ENCODE measurements at places on chromosomes 6 and 20. TPM values are rescaled to one million over a fixed set of nuclear protein-coding genes. Genes with fewer than 3 reads are reported as not detected.

TRERF1 gene
- 47.9 TPM for total RNA-seq

LPA gene
- total RNA-seq = not detected

ARFGEF3 gene
- total RNA-seq = 0.22 TPM

SOX18 gene
- 1.3 TPM for total RNA-seq

OLIG3 gene
- total RNA-seq = not detected

B3GAT2 gene
- total RNA-seq = 0.02 TPM

UNC93A gene
- not detected for total RNA-seq

GRCh38 chr6:36285797-36286196, 15.9 kb downstream of the PNPLA1 start:
- peaks cover 23% of the 10 kb centered on the region for H3K27me3 ChIP-seq
- H3K27ac ChIP-seq = no peak overlapping the region
- H3K4me3 ChIP-seq = no peak overlapping the region

DNA sequence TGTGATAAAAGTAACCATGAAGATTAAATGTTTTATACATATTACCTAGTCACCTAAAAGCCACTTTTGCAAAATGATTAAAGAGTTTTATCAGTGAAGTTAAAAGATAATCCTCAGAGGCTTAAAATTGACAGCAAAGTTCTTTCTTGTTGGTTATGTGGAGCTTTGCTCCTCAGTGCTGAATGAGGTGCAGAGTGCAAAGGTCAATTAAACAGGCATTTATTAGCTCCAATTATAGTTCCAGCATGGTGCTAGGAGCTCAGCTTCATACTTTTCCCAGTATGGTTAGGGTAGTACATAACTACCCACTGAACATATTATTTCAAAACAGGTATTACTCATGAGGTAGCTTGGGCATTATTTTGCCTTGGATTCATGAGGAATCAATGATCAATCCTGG, 414.0 kb upstream of the RUNX2 start:
- H3K27me3 ChIP-seq = no peaks in the 10 kb centered on the region
- H3K4me3 ChIP-seq = no peak overlapping the region
- no peak for DNase-seq

GRCh38 chr20:13333036-13333435, 112.0 kb downstream of the ISM1 start:
- H3K27me3 ChIP-seq = no peaks in the 10 kb centered on the region
- H3K36me3 ChIP-seq = no peaks in the 10 kb centered on the region
- no peak overlapping the region for H3K27ac ChIP-seq
- H3K4me1 ChIP-seq = peaks cover 28% of the 10 kb centered on the region

DNA sequence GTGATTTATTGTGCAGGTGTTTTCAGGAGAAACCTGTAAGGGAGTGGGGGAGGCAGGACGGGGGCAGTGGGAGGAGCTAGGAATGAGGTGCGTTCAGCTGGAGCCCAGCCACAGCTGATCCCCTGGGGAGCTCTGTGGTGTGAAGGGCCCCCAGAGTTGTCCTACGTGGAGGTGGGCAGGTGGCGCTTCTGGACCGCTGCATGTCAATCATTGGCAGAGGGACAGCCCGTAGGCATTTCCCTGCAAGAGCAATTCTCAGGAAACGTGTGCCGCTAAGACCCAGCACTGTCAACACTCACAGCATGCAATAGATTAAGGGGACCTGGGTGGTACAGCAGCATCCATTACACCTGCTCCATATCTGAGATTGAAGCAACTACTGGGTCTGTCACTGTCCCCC, 88.0 kb downstream of the PRND start:
- no peaks in the 10 kb centered on the region for H3K27me3 ChIP-seq
- H3K27ac ChIP-seq = no peak overlapping the region
- no peak for DNase-seq
- peaks cover 26% of the 10 kb centered on the region for H3K36me3 ChIP-seq
- peaks cover 74% of the 10 kb centered on the region for H3K4me1 ChIP-seq
- no peak overlapping the region for H3K4me3 ChIP-seq

- H3K4me3 ChIP-seq = no peak overlapping the region
- peaks cover 7% of the 10 kb centered on the region for H3K4me1 ChIP-seq
Measured at GRCh38 chr20:52054123-52054522, 137.5 kb downstream of the ZFP64 start.

- H3K4me3 ChIP-seq = no peak overlapping the region
- peaks cover 2% of the 10 kb centered on the region for H3K27me3 ChIP-seq
- DNase-seq = no peak
Measured at GRCh38 chr20:60378620-60379019, 420.4 kb downstream of the CDH26 start.

DNA sequence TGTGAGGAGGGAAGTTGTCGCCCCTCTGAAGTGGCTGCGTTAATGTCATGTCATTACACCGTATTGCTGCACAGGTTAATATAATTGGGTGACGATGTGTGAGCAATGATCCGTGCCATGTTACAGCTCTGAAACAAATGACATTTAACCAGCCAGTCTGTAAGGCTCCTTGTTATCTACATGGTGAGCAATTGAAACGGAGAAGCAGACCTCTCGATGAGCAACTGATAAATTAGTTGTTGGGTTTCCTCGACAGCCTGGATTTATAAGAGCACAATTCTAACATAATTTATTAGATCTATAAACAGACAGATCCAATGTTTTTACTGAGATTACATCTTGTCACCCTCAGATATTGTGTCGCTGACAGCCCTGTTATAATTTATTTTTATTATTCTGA, 49.9 kb upstream of the MAFB start:
- H3K4me1 ChIP-seq = no peaks in the 10 kb centered on the region
- H3K36me3 ChIP-seq = no peaks in the 10 kb centered on the region
- DNase-seq = no peak
- H3K27me3 ChIP-seq = peaks cover 11% of the 10 kb centered on the region
- no peak overlapping the region for H3K4me3 ChIP-seq
- H3K27ac ChIP-seq = no peak overlapping the region

DNA sequence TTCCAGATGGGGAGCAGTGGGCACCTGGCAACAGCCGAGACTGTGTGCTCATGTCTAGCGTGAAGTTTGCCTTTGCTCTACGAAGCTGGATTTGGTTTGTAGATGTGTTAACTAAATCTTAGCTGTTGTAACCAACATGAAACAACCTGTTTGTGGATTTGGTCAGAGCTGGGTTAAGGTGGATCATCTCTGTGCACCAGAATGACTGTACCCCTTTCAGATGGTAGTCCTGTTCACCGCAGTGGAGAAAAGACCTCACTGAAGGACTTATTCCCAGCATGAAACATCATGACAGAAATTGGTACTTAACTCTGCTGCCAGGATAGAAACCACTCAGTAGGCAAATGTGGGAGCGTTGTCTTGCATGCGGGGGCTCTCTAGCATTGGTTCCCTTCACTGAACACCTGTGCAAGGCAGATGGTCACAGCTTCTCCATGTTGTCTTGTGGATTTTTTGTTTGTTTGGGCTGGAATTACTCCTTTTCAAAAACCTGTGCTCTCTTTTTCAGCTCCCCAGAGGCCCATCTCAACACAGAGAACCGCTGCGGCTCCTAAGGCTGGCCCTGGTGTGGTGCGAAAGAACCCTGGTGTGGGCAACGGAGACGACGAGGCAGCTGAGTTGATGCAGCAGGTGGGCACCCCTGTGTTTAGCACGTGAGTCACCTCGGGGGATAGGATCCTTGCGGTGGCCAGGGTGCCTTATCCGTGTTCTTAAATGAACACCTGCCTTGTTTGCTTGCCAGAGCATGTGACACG, 19.3 kb upstream of the EFCAB8 start:
- H3K36me3 ChIP-seq = peaks cover 41% of the 10 kb centered on the region
- H3K4me1 ChIP-seq = peaks cover 40% of the 10 kb centered on the region
- H3K27ac ChIP-seq = no peak overlapping the region
- no peak for DNase-seq
- no peaks in the 10 kb centered on the region for H3K27me3 ChIP-seq
- H3K4me3 ChIP-seq = no peak overlapping the region

- no peaks in the 10 kb centered on the region for H3K4me1 ChIP-seq
- H3K4me3 ChIP-seq = no peak overlapping the region
- no peak for DNase-seq
- H3K36me3 ChIP-seq = no peaks in the 10 kb centered on the region
- H3K27ac ChIP-seq = no peak overlapping the region
- H3K27me3 ChIP-seq = peaks cover 5% of the 10 kb centered on the region
Measured at GRCh38 chr6:109311471-109311870, 70.8 kb downstream of the CD164 start.

DNA sequence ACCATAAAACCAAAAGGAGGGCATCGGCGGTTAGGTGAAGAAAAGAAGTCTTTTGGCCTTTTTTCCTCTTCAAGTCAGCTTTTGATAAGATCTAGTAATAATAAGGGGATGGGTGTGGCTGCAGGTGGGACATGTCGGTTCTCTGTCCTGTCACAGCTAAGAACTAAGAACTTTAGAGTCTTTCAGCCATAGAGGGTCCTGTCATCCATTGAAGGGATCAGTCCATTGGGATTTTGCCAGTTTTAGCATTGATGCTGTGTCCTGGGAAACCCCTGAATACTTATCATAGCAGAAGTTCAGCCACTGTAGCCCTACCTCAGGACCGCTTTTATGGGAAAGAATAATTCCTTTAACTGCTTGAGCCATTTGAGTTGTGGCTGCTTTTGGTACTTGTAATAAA, 18.2 kb upstream of the SCP2D1 start:
- no peak overlapping the region for H3K4me3 ChIP-seq
- H3K4me1 ChIP-seq = peaks cover 12% of the 10 kb centered on the region
- no peak for DNase-seq
- H3K27ac ChIP-seq = no peak overlapping the region
- peaks cover 2% of the 10 kb centered on the region for H3K36me3 ChIP-seq

- no peak overlapping the region for H3K27ac ChIP-seq
- no peak overlapping the region for H3K4me3 ChIP-seq
- no peaks in the 10 kb centered on the region for H3K27me3 ChIP-seq
- no peaks in the 10 kb centered on the region for H3K4me1 ChIP-seq
- H3K36me3 ChIP-seq = no peaks in the 10 kb centered on the region
Measured at GRCh38 chr6:142334294-142334693, 32.5 kb downstream of the ADGRG6 start.

GRCh38 chr6:130674604-130675003, 152.6 kb upstream of the SMLR1 start:
- no peak for DNase-seq
- no peak overlapping the region for H3K4me3 ChIP-seq
- peaks cover 8% of the 10 kb centered on the region for H3K36me3 ChIP-seq
- H3K4me1 ChIP-seq = peaks cover 22% of the 10 kb centered on the region

- DNase-seq = no peak
- no peaks in the 10 kb centered on the region for H3K27me3 ChIP-seq
- H3K36me3 ChIP-seq = peaks cover 32% of the 10 kb centered on the region
- peak overlapping the region; percentile 3 for H3K27ac ChIP-seq
- H3K4me1 ChIP-seq = peaks cover 45% of the 10 kb centered on the region
Measured at GRCh38 chr20:58303547-58303946, 6.0 kb upstream of the RAB22A start.

- H3K36me3 ChIP-seq = no peaks in the 10 kb centered on the region
- DNase-seq = no peak
- no peaks in the 10 kb centered on the region for H3K4me1 ChIP-seq
- no peak overlapping the region for H3K4me3 ChIP-seq
Measured at GRCh38 chr20:57198132-57199072, 68.0 kb downstream of the BMP7 start.

GRCh38 chr6:119241111-119241465, 108.5 kb downstream of the MAN1A1 start:
- no peak for DNase-seq
- no peaks in the 10 kb centered on the region for H3K27me3 ChIP-seq
- H3K4me1 ChIP-seq = no peaks in the 10 kb centered on the region

DNA sequence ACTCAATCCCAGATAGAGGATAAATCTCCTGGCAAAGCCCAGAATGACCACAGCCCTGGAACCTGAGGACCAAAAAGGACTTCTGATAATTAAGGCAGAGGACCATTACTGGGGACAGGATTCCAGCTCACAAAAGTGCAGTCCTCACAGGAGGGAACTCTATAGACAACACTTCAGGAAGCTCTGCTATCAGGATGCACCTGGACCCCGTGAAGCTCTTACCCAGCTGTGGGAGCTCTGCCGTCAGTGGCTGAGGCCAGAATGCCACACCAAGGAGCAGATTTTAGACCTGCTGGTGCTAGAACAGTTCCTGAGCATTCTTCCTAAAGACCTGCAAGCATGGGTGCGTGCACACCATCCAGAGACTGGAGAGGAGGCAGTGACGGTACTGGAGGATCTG, 992 bp downstream of the ZSCAN16 start:
- DNase-seq = no peak
- H3K4me1 ChIP-seq = peaks cover 44% of the 10 kb centered on the region
- H3K27me3 ChIP-seq = no peaks in the 10 kb centered on the region

DNA sequence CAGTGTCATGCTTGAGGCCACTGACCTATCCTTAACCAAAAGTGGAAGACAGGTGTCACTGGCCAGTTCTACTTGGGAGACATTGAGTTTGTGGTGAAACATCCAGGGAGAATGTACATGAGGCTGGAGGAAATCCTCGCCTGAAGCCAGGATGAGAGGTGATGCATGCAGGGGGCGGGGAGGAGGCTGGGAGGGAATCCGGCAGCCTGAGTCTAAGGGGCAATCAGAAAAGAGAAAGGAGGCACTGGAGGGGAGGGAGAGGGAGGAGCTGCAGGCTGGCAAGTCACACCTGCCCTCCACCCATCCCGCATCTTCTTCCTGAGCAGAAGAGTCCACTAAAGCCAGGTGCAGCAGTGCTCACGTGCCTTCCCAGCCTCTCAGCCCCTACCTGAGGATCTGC, 14.9 kb upstream of the DDO start:
- DNase-seq = no peak
- H3K4me1 ChIP-seq = no peaks in the 10 kb centered on the region
- H3K4me3 ChIP-seq = no peak overlapping the region
- no peak overlapping the region for H3K27ac ChIP-seq

DNA sequence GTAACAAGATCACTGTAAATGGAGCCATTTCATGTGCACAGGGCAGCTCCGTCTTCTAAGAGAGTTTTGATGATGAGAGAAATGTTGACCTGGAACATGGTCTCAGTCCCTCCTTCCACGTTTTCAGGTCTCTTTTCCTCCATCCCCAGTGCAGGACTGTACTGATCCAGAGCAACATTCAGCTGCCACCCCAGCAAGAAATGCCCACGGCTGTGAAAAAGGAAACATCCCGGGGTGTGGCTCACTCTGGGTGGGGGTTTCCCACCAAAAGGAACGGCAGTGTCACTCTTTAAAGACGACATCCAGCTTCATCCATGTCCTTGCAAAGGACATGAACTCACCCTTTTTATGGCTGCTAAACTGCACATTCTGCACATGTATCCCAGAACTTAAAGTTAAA, 92.6 kb downstream of the ERMARD start:
- peaks cover 3% of the 10 kb centered on the region for H3K27me3 ChIP-seq
- no peaks in the 10 kb centered on the region for H3K36me3 ChIP-seq
- no peaks in the 10 kb centered on the region for H3K4me1 ChIP-seq
- no peak for DNase-seq
- no peak overlapping the region for H3K4me3 ChIP-seq

- no peaks in the 10 kb centered on the region for H3K36me3 ChIP-seq
- peaks cover 5% of the 10 kb centered on the region for H3K27me3 ChIP-seq
- H3K4me3 ChIP-seq = no peak overlapping the region
- no peak overlapping the region for H3K27ac ChIP-seq
- peak; percentile 77 for DNase-seq
- peaks cover 5% of the 10 kb centered on the region for H3K4me1 ChIP-seq
Measured at GRCh38 chr20:32652739-32653526, 20.8 kb downstream of the C20orf203 start.

DNA sequence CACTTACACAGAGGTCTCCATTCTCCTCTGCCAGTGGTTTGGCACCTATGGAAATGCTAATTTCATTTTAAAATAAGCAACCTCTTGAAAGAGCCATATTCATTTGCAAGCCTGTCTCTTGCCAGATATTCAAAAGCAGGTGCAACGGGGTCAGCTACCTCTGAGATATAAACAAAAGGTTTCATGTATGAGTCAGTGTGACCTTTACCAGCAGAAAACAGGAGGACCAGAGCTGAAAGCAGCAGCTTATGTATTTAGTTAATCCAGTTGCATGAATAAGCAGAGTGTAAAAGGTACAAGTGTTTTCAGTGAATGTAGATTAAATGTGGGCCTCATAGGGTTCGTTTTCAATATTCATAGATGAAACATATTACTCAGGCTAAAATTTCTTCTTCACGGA, 56.0 kb downstream of the TENT5A start:
- no peaks in the 10 kb centered on the region for H3K27me3 ChIP-seq
- no peaks in the 10 kb centered on the region for H3K4me1 ChIP-seq
- H3K4me3 ChIP-seq = no peak overlapping the region

Measured in activated T-helper 1 cell treated with anti-CD3 and anti-CD28 coated beads, Interleukin-12 subunit alpha, Interleukin-12 subunit beta, Interleukin-2, Interleukin-4 antibody, amounts not matched to agents 30 ng/mL and 10 ng/mL and 1 ng/mL, durations not matched to agents 14 hours and 24 hours and 36 hours (primary cell).